Transverse colon (tissue), 4 donors: ENCODE measurements at places on chromosomes 5 and 9.

GRCh38 chr9:61671276-61671973 lies 481.6 kb downstream of the SPATA31A7 start:
- DNase-seq = peak; percentile 2

DNA sequence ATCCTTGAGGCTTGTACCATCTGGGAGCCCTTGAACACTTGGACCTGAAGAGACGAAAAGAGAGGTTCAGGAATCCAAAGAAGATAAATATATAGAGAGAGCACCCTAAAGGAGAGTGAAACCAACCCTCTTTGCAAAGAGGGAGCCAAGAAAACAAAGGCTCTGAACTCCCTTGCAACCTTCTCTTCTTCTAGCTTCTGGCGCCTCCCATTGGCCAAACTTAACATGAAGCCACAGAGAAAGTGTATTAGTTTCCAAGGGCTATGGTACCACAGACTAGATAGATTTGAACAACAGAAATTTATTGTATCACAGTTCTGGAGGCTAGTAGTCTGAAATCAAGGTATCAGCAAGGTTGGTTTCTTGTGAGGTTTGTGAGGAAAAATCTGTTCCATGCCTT lies 175.1 kb downstream of the HCN1 start:
- DNase-seq = peak; percentile 52

DNA sequence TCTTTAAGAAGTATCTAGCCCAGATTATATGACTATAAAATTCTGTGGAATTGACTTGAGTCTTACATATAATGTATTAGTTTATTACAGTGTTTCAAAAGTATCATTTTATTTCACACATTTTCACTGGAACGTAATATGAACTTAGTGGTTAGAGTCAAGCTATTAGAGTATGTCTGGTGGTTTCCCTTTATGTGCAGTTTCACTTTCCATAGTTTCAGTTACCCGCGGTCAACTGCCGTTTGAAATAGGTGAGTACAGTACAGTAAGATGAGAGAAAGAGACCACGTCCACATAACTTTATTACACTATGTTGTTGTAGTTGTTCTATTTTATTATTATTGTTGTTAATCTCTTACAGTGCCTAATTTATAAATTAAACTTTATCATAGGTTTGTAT lies 50.5 kb downstream of the COMMD10 start:
- no peak for DNase-seq

GRCh38 chr9:38227061-38227540 lies 158.1 kb upstream of the SHB start:
- DNase-seq = peak; percentile 21

DNA sequence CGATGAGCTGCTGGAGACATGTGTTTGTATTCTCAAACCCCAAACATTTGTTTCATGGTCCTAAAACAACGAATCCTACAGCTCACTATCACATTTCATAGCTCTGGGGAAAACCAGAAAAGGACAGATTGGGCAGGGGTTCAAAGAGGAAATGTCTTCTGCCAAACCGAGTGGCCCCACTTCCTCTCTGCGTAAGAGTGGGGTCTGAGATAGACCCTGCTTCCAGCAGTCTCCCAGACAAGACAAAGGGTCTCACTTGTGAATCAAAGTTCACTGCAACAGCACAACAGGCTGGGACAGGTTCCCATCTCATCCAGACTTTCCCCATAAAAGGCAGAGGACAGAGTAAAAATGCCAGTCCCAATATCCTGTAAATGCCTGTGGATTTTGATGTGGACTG lies 276.2 kb upstream of the SLC24A2 start:
- no peak for DNase-seq

DNA sequence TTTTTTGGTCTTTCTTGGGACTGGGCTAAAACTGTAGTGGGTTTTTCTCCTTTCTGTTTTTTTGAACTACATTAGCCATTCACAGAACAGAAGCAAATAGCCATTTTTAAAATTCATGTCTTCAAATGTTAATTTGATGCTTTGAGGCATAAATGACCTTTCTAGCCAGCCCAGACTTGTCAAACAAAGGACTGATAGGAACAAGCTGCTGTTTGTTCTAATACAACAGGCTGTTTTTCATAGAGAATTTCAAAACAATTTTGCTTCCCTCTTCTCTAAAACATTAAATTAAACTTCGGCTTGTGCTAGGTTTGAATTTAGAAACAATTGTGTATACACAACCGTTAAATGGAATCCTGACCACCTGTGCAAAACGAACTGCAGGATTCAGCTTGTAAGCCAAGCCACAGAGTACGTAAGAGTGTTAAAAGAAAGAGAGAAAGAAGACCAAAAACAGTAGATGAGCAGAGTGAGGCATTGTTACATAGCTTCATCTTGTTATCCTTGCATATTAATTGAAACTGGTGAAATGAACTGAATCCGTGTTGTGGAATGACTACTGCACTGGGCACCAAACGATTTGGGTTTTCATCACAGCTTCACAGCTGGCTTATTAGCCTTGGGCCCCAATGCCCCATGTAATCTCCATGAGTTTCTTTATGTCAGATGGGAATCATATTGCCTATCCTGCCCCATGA lies 100.0 kb downstream of the ZSWIM6 start:
- no peak for DNase-seq

GRCh38 chr9:23630488-23630887 lies 195.6 kb downstream of the ELAVL2 start:
- DNase-seq = no peak

DNA sequence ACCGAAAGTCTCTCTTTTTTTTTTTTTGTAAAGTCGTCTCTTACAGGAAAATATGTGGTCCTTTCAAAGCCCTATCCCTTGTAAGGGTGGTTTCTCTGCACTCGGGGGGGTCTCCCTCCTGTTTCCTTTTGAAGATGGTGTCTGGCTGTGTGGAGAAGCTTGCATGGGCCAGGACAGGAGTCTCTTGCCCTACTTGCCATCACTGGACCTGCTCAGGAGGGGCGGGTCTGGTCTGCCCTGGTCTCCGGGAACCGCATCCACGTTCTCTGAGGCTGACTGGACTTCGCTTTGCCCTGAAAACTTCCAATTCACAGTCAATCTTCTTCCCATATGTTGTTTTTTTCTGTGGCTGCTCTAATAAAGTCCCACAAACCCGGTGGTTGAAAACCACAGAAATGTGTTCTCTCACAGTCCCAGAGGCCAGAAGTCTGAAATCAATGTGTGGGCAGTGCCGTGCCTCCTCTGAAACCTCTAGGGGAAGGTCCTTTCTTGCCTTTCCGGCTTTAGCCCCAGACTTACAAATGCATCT lies 92.9 kb upstream of the IER5L start:
- peak; percentile 28 for DNase-seq

GRCh38 chr5:1511651-1512540 lies 11.9 kb downstream of the LPCAT1 start:
- peak; percentile 7 for DNase-seq

- DNase-seq = peak; percentile 21
These were observed 31.5 kb downstream of the HRH2 start for GRCh38 chr5:175689147-175689991.

DNA sequence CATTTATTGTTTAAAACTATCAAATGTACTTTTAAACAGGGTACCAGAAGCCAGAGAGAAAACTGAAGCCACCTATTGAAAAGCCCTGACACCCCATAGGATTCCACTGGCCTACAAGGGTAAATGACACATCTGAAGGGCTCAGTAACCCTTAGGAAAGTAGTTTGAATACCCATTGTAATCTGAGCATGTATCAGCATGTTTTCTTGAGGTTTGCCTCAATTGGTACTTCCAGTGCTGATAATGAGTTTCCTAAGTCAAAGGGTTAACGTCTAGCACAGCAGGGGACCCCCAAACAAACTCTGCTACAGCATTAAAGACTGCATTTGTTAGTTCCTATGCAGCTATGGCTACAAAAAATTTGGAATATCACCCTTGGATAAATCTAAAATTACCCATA lies 657.1 kb downstream of the NR2F1-AS1 start:
- no peak for DNase-seq

DNA sequence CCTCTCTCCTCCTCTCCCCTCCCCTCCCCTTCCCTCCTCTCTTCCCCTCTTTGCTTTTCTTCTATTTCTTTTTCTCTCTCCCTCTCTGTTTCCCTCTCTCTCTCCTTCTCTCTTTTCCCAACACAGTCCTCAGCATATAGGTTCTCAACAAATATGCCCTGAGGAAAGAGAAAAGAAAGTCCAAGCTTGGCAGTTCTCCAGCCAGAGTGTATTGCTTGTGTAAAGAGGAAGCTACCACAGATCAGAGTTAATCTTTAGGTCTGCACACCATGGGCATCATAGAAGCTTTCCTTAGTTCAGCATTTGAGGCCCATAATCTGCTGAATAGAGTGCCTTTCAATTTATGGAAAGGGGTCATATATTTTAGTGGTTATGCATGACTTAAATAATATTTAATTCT lies 382.8 kb upstream of the WWC1 start:
- no peak for DNase-seq

- DNase-seq = no peak
These were observed 115.9 kb upstream of the PHYKPL start for GRCh38 chr5:178348356-178349074.

GRCh38 chr5:159628703-159629102 lies 287.6 kb upstream of the ADRA1B start:
- DNase-seq = no peak

DNA sequence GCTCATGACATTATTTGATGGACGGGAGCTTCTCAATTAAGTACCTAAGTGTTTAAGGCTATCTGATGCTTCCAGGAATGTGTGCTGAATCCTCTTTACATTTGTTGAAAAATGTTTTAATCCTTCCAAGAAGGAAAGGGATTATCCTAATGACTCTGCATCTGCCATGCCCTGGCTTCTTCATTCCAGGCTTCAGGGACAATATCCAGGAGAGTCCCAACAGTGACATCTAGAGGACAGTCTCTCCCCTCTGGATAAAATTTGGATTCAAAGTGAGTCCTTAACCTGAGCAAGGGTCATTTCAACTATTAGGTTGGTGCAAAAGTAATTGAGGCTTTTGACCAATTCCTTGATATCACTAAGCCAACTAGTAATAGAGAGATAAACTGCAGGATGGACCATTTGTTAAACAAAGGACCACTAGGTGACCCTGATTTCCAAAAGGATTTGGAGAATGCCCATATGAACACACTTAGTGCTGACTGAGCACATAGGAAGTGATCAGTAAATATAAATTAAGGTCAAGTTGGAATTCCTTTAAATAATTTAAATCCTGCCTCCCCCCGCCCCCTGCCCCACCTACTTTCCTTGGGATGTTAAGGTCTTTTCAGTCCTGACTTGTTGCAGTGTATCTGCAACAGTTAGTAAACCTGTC lies 19.1 kb downstream of the TNFSF8 start:
- DNase-seq = no peak

DNA sequence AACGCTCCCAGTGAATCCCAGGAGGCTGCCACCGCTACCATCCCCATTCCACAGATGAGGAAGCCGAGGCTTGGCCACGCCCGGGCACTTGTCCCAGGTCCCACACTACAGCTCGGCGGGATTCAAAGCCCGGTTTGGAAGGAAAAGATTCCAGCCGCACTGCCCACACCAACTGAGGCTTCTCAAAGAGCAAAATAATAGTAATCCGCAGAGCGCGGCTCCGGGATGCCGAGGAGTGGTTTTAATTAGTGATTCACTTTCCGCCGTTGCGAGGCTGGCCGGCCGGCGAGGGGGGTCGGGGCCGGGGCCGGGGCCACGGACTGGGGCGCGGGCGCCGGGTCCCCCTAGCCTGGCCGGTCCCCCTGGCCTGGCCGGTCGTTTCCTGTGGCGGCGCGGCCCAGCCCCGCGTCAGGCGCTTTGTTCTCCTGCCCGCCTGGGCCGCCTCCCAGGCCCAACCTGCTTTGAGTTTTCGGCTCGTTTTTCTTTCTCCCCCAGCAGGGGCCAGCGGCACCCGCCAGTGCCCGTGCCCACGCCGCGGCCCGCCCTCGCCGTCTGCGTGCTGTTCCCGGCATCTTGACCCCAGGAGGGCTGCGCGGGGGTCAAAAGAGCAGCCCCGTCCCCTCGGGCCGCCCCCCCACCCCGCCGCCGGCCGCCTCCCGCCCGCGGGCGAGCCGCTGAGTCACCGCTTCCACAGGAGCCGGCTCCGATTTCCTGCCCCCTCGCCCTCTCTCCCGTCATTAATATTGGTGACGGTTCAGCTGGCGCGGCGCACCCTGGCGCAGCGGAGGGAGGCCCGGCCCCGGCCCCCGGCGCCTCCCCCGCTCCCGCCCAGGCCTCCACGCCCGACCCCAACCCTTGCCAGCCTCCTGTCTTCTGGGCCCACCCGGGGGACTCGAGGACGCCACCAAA lies 31.2 kb downstream of the FGF18 start:
- DNase-seq = peak; percentile 36

DNA sequence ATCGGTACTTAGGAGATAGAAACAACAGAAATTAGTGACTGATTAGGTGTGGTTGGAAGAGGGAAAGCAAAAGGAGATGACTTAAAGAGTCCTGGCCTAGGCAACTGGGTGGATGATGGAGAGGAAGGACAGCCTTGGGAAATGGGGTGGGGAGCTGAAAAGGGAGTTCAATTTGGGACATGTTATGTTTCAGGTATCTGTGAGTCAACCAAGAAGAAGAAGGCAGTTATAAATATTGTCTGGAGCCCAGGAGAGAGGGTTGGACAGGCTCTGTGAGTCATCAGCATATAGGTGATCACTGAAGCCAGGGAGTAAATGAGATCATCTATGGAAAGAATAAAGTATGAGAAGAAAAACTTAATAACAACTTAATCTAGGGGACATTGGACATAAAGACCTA lies 357.7 kb downstream of the NPR3 start:
- no peak for DNase-seq
